ENCODE measurements at places on chromosomes 5 and 9.

GRCh38 chr9:27497883-27498417 lies 26.1 kb upstream of the IFNK start:
- DNase-seq = no peak

DNA sequence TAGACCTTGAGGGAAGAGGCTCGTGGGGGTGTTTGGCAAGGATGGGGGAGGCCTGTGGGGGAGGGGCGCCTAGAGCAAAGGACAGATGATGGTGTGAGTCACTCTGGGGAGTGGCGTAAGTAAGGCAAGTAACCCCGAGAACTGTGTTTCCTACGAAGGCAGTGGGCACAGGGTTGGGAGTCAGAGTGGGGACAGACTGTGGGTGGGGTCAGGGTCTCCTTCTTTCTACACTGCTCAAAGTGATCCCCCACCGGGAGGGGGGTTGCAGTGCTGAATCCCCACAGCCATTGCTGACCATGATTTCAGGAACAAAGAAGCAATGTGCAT lies 136.8 kb downstream of the TENT4A start:
- no peak for DNase-seq

GRCh38 chr5:102858808-102859207 lies 103.7 kb downstream of the PAM start:
- DNase-seq = no peak

- DNase-seq = no peak
Measured at GRCh38 chr5:9409413-9409960, 136.4 kb downstream of the SEMA5A start.

- DNase-seq = no peak
Measured at GRCh38 chr5:57157131-57157530, 16.7 kb upstream of the GPBP1 start.

- DNase-seq = no peak
Measured at GRCh38 chr9:133151041-133151440, 12.7 kb downstream of the GBGT1 start.

GRCh38 chr9:80144856-80145255 lies 573.1 kb downstream of the TLE4 start:
- no peak for DNase-seq

All from CD4-positive, alpha-beta T cell treated with Interleukin-17A for 1 hour (primary cell).